ENCODE measurements at places on chromosomes 5 and 9.

GRCh38 chr9:105286098-105286497, 41.6 kb downstream of the SLC44A1 start:
- DNase-seq: no peak

DNA sequence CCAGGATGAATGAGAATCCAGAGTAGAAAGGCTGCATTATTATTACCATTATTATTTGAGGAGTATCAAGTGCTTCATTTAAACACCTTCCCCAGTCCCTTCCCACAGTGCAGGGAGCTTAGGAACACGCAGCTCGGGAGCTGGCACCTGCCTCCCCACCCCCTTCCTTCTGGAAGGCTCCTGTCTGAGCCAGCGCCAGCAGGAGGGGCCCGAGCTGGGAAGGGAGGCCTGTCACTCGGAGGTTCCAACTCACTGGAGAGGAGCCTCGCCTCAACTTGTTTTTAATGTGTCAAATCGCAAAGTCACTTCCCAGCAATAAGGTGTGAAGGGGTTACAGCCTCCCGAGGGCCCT, 156.4 kb upstream of the IRX4 start:
- no peak for DNase-seq

GRCh38 chr9:79551586-79551985, 20.2 kb upstream of the TLE4 start:
- DNase-seq: no peak

- no peak for DNase-seq
Measured at GRCh38 chr5:122532035-122532434, 220.0 kb downstream of the SNCAIP start.
